Activated CD8-positive, alpha-beta memory T cell treated with anti-CD3 and anti-CD28 coated beads, Interleukin-2, amount 50 U/mL, for 48 hours (primary cell): ENCODE measurements at places on chromosomes 6 and 20.
A peak's percentile ranks its signal among the peaks of the same experiment; 100 is the strongest.

DNA sequence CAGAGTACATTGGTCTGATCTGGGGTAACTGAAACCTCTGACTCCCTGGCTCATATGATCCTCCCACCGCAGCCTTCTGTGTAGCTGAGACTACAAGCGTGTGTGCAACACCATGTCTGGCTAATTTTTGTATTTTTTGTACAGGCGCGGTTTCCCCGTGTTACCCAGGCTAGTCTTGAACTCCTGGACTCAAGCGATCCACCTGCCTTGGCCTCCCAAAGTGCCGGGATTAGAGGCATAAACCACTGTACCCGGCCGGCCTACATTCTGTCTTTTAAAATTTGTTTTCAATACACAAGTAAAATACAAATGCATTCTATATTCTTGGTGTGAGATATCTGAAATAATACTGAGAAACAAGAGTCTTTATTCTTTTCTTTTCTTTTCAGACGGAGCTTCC is 1.7 kb upstream of the CBFA2T2 start:
- DNase-seq, result no peak

- DNase-seq, result peak; percentile 77
These were observed 31.6 kb upstream of the NOTCH4 start for GRCh38 chr6:32255199-32256153.

- DNase-seq, result no peak
These were observed 291.3 kb upstream of the PRDM1 start for GRCh38 chr6:105794870-105795269.

- no peak for DNase-seq
These were observed 147.8 kb upstream of the CDH4 start for GRCh38 chr20:61104232-61104631.

DNA sequence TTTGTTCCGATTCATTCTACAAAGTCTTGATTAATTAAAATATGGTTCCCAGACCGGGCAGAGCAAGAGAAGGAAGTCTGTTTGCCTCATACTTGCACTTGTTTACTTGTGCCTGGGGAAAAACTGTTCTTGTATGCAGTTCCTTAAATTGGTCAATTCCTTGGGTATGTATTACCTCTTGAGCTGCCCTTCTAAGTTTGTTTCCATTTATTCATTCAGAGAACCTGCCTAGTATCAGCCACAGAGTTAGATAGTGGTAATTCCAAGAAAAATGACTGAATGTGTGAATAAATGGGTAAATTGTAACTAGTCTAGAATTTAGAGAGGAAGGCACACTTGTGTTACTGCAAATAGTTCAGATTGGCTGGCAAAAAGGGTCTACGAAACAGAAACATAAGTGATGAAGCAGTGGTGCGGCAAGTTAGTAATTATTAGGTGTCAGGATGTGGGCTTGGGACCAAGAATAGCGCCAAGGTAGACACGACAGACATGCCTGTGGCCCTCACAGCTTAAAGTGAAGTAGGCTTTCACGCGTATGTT is 525 bp upstream of the MAK start:
- DNase-seq, result peak; percentile 57

DNA sequence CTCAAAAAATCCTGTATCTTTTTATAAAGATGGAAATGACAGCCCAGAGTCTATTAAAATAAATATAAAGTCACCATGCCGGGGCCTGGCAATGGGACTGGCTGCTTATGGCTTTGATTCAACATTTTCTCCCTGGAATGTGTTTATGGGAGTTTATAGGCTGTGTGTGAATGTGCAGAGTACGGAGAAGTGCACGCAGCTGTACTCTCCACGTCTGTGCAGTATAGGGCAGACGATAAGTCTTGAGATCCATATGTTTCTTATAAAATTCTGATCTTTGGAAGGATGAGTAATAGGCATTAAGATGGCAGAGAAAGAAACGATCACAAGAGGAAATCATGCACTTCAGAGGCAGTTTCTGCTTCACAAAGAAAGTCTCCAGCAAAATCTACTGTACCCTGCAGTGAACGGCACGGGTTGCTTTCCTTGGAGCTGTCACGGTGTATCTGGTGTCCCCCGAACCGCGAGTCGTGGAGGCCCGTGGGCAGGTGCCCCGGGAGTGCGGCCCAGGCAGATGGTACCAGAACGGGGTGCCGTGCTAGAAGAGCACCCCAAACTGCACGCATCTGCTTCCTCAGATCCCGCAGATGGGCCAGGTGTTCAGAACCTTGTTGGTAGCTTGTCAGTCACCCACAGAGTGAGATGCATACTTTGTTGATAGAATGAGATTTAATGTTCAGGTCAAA is 382.5 kb downstream of the TAF4 start:
- DNase-seq, result no peak

GRCh38 chr6:149501768-149502167 is 17.0 kb upstream of the ZC3H12D start:
- DNase-seq, result no peak

DNA sequence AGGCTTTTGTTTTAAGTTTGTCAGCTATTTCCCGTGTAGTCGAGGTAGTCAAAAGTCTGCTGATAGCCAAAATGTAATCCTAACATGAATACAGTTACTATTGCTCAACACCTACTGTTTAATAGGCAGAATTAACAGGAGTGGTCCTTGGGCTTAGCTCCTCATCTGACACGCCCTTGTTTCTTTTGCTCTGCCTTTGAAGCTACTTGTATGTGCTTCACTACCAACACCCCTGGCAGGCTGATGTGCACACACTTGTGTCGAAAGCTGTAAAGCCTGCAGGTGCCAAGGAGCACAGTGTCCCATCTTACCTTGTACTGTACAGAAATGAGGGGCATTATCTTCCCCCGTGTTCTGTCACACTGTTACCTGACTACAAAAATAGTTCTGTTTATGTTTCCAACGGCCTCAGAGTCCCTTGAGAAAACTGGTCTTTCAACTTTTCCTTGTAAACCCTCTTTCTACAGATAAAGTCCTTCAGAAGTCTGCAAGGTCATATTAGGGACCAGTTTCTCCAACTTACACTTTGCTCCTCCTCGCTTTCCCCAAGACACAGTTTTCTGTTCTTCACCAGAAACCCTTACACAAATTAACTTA is 9.3 kb downstream of the SDHAF4 start:
- no peak for DNase-seq

GRCh38 chr6:99712519-99712918 is 105.9 kb downstream of the PRDM13 start:
- DNase-seq, result no peak

DNA sequence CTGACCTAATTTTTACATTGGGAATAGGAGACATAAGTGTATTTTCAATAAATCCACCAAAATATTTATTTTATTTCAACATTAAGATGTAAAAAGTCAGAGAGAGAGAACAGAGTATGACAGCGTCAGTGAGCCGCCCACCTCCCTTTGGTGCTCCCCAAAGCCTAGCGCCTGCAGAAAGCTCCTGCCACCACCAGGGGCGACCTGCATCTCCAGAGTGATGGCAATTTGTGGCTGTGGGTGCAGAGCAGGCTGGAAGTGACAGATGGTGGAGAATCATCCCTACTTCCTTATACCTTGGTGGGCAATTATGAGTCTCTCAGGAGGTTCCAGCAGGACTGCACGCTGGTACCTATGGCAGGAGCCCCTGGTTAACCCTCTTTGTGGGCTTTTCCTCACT is 87.3 kb downstream of the PTPRT start:
- no peak for DNase-seq

- no peak for DNase-seq
These were observed 31.1 kb upstream of the ENPP4 start for GRCh38 chr6:46098678-46099077.

GRCh38 chr6:142551274-142551811 is 249.5 kb downstream of the ADGRG6 start:
- DNase-seq, result peak; percentile 68

GRCh38 chr6:41648921-41649320 is 10.7 kb downstream of the MDFI start:
- DNase-seq, result no peak

GRCh38 chr6:15441981-15442380 is 196.1 kb downstream of the JARID2 start:
- no peak for DNase-seq

- no peak for DNase-seq
These were observed 64.6 kb downstream of the UST start for GRCh38 chr6:148811459-148811858.

DNA sequence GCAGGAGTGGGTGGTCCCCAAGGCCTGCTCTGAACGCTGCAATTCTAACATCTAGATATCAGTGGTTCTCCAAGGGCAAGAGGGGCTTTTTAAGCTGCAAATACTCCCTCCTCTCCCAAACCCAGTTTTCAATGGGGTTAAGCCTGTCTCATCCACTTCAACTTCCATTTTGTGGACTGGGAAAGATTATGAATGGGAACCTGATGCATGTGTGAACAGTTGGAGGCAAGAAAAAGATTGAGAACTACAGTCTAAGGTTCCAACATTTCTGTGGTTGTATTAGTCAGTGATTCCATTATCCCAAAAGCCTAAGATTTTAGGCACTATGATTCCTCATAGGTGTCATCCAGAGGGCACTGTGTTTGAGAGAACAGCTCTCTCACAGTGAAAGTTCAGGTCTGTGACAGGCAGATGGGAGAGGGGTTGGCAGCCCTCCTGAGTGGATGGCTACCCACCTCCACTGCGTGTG is 53.7 kb downstream of the HNF4A start:
- no peak for DNase-seq

DNA sequence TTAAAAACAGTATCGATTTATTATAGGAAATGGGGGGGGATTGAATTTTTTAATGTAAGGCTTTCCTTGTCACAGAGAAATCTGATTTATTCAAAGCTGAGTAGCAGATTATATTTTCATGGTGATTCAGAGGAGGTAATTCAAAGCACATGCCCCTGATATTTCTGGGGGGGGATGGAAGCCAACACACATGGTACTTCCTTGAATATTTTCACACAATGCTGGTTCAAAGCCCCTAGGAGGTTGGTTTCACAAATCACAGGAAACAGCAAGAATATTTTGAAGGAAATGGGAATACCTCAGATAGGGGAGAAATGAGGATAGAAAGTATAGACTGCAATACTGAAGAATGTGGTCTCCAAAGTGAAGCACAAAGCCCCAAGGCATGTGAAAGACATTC is 98.8 kb downstream of the RTN4IP1 start:
- no peak for DNase-seq

DNA sequence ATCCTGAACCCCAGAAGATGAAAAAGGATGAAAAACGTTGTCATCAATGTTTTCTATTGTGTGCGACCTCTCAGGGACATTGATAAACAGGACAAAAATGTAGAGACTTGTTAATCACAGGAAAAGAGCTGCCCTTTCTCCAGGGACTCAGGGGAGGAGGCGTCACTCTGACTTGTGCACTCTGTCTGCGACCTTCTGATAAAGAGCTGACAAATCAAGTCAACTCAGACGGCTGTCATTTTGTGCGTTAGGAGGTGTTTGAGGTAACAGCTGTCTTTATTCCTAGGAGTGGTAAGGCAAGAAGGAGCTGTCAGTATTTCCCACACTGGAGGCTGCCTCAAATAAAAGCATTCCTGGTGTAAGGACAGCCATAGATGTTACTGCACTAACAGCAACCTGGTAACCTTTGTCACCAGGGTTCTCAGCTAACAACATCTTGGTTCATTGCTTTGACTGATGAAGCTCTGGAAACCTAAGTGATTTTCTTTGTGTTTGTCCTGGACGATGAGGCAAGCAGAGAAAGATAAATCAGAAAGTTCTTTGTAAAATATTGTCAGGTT is 38.6 kb upstream of the NXT1 start:
- DNase-seq, result no peak

DNA sequence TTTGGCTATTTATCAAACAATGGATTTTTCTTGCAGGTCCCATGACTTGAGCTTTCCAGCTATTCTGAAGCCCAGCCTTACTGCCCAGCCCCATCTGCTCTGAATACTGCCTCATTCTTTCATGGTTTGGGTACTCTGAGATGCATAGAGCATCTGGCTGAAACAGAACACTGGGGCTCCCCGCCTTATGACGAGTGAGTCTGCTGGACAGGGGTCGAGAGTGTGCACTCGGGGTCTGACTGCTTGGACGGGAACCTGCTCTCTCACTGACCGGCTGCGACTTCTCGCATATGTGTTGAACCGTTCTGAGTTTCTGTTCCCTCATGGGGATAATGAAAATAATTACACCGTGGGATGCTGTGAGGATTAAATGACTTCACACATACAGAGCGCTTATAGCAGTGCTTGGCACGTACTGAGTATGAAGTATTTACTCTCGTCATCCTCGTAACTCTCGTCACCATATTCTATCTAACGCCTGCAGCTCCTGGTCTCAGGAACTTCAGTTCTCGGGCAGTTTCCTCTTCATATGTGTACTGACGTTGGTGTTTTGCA is 59.5 kb upstream of the MPC1 start:
- DNase-seq, result peak; percentile 12

- DNase-seq, result no peak
These were observed 557.7 kb upstream of the NRSN1 start for GRCh38 chr6:23568292-23568691.

DNA sequence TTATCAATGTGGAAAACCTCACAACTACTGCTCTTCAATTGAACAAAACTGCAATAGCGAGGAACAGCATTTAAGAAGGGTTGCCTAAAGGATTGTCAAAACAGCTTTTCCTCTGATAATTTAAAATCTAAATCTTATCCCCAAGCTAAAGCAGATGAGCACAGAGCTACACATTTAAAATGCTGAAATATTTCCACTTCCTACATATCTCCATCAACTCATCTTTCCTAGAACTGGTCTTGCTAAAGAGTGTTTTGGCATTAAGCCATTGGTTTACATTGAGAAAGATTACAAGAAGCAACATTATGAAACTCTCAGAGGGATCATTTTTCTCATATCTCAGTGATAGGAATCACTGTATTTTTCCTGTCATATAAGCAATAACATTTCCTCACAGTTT is 3.6 kb downstream of the OR10C1 start:
- DNase-seq, result no peak

DNA sequence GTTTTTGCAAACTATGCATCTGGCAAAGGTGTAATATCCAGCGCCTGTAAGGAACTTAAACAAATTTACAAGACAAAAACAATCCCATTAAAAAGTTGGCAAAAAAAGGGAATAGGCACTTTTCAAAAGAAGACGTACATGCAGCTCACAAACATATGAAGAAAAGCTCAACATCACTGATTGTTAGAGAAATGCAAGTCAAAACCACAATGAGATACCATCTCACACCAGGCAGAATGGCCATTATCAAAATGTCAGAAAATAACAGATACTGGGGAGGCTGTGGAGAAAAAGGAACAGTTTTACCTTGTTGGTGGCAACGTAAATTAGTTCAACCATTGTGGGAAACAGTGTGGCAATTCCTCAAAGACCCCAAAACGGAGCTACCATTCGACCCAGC is 54.2 kb downstream of the TSBP1 start:
- DNase-seq, result no peak

DNA sequence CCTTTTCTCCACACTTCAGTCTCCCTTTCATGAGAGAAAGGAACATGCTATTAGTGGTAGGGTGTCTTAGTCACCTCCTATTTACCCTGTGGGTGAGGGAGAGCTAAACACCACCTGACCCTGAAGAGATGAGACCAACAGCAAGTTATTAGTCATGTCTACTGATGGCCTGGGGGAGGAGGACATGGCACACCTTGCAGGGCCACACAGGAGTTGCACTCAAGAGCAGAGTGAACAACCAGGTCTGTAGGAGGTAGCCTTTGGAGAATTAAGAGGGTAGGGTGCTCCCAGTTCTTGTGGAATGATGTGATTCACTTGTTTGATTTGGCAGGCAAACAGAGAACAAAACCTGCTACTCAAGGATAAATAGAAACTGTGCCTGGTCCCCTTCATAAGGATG is 82.7 kb upstream of the FABP7 start:
- DNase-seq, result no peak

- DNase-seq, result no peak
These were observed 236.5 kb downstream of the HACE1 start for GRCh38 chr6:104623052-104623690.
